ENCODE measurements at places on chromosomes 7 and 10. TPM values are rescaled to one million over a fixed set of nuclear protein-coding genes. Genes with fewer than 3 reads are reported as not detected.

DNA sequence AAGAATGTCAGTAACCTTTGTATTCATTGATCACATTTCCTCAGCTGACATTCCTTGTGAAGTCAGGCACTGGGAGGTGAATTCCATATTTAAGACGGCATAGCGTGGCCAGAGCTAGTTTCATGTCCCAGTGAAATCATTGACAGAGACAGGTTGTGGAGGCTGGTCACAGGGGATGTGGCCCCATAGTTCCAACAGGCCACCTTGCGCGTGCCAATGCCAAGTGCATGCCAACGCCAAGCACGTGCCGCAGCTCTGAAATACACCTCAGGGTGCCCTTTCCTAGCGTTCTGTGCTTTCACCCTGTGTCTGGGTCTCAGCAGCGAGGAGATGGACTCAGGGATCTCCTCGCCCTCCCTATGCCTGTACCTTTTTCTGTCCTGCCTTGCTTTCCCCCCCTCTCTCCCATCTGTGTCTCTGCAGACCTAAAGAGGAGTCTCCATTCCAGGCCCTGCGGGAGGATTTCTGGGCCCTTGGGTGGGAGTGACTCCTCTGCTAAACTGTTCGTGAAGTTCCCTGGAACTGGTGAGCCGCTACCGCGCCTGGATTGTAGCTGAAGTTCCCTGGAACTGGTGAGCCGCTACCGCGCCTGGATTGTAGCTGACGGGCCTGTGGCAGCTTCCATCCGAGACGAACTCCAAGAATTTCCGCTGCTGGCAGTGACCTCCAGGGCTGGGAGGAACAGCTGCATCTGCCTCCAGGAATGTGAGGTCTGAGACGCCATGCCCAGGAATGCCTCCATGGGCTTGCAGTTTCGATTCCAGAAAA, 19.7 kb downstream of the AQP1 start:
- ATAC-seq: no peak

- ATAC-seq: no peak
These were observed 227.7 kb downstream of the CUX1 start for GRCh38 chr7:102044984-102045673.

GRCh38 chr10:36612436-36612835, 513.0 kb upstream of the ANKRD30A start:
- ATAC-seq: no peak

GRCh38 chr10:72832701-72833100, 60.8 kb upstream of the OIT3 start:
- ATAC-seq: no peak

- no peak for ATAC-seq
These were observed 11.0 kb downstream of the MYO1G start for GRCh38 chr7:44967571-44968446.

Gene KEL
- 0.24 TPM for total RNA-seq

- no peak for ATAC-seq
These were observed 1.8 kb downstream of the LLCFC1 start for GRCh38 chr7:142940966-142941535.

- ATAC-seq: no peak
These were observed 548.3 kb downstream of the SORCS3 start for GRCh38 chr10:105189463-105189800.

GRCh38 chr7:101185258-101185839, 5.3 kb upstream of the NAT16 start:
- no peak for ATAC-seq

DNA sequence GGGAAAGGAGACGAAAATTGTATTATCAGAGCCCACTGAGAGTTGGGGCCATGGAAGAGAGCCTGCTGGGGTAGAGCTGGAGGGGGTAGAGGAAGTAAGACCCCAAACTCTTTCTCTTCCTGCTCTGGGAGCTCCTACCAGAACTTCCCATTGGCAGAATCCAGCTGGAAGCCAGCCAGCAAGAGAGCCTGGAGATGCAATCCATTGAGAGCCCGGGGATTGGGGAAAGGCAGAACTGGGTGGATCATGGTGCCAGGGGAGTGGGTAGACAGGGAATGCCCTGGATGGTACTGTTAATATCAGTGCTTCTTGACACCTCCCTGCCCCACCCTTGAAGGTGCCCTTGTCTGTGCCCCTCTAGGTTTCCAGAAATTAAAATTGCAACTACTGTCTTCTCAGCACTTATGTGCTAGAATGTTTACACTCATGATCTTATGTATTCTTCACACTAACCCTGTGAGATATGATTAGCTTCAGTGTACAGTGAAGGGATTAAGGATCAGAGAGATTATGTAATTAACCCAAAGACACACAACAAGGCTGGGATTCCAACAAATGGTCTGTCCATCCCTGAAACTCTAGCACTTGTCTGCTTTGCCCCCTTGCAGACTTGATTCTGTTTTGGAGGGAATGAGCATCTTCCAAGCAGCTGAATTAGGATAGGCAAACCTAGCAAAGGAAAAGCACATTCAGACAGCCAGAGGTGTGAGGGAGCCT, 154.1 kb downstream of the C10orf105 start:
- ATAC-seq: no peak

DNA sequence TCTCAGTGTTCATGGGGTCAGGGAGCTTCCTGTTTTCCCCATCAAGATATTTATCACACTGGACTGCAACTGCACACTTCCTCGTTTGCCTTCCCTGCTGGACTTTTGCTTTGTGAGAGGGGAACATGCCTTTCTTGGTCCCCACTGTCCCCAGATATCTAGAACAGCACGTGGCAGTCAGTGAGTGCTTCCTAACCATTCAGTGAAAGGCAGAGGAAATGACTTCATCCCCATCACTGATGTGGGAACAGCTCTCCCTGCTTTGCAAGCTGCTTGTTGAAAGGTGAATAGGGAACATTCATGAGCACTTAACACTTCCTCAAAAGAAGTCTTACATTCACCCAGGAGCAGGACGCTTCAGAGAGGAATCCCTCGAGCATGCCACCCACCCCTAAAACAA, 135.4 kb downstream of the MYOF start:
- no peak for ATAC-seq

DNA sequence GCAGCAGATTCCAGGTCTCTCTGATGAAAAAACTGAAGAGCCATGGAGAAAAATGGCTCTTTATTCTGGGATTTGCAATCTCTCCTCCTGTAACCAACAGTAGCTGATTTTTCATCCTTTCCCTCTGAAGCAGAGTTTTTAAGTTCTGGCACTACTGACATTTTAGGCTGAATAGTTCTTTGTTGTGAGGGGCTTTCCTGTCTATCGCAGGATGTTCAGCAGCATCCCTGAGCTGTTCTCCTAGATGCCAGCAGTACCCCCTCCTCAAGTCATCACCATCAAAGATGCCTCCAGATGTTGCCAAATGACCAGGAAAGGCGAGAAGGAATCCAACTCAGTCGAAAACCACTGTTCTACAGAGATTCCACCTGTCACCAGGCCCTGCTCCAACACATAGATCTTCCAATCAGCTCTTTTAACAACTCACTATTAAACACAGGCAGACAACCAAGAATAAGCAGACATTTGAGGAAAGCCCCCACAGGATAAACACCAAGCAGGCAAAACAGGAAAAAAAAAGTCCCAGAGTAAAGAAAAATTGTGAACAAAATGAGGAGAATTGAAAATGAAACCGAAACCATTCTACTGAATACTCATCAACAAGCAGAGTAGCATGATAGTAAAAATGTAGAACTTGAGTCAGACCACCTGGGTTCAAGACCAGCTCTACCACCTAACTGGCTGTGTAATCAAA, 124.8 kb downstream of the MPP7 start:
- ATAC-seq: peak; percentile 89

GRCh38 chr7:112233048-112233697, 26.7 kb downstream of the ZNF277 start:
- no peak for ATAC-seq

DNA sequence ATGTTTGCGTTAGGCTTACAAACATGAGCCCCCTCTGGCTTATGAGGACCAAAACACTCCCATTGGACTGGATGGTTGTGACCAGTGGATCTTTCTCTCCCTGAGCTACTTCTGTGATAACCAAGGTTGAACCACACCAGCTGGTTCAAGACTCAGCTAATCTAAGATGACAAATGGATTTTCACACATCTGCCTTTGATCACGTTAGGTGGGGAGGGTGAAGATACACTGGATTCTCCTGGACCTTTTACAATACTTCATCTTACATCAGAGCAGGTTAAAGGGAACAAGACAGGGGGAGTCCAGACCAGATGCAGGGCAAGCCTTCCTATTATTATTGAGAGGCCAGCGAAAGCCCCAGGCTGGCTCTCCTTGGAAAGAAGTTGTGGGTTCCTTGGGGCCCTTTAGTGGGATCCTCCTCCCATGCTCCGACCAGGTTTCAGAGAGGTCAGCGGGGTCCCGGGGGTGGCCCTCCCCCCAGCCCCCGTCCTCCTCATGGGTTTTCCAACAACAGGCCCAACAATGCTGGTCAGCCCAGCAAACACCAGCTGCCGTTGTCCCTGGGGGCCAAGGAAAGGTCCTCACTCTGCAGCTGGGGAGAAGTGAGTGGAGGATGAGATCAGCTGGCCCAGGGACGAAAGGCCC, 2.8 kb downstream of the GFRA1 start:
- no peak for ATAC-seq

Gene CUEDC2
- 53.3 TPM for total RNA-seq

Measured in activated T-helper 17 cell treated with anti-CD3 and anti-CD28 coated beads, Interleukin-2, amount 50 U/mL, for 72 hours (primary cell).